Inflammatory macrophage treated with lipopolysaccharide for 1 hour (primary cell): ENCODE measurements at places on chromosomes 1 and 21.
A peak's percentile ranks its signal among the peaks of the same experiment; 100 is the strongest.

DNA sequence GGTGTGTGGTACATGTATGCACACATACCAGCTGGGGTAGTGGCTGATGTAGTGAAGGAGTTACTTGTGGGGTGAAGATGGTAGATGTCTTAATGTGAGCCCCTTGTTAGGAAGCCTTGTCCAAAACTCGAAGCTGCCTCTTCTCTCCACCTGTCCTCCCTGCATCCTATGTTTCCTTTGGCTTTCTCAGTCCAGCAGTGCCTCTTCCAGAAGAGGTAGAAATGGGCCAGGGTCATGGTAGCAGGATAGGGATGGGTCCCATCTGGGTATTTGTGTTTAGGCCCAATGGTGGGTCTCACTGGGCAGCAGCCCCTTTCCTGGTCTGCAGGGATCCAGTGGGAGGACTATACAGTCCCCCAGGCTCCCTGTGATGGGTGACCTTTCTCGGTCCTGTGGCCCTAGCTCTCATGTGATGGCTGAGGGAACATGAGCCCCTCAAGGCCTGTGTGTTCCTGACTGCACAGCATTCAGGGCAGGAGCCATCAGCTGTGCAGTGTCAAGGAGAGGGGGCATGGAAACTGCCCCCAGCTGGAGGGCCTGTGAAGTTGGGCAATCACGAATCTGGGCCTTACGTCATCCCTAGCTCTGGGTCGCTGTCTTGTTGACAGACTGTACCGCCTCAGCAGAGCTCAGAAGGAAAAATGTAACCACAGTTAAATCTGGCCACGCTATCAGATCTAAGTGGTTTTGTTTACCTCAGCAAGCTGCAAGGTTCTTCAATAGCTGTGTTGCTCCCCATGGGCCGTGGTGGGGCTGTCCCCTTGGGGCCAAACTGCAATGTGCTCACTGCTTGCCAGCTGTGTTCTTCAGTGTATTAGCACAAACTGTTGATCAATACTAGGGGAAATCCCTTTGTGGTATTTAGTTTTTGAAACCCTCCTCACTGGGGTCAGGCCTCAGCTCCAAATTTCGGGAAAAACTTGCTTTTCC is 82.7 kb downstream of the NOS1AP start:
- no peak for DNase-seq

- DNase-seq = no peak
Observed at GRCh38 chr1:209266590-209267205, 316.8 kb upstream of the CAMK1G start.

DNA sequence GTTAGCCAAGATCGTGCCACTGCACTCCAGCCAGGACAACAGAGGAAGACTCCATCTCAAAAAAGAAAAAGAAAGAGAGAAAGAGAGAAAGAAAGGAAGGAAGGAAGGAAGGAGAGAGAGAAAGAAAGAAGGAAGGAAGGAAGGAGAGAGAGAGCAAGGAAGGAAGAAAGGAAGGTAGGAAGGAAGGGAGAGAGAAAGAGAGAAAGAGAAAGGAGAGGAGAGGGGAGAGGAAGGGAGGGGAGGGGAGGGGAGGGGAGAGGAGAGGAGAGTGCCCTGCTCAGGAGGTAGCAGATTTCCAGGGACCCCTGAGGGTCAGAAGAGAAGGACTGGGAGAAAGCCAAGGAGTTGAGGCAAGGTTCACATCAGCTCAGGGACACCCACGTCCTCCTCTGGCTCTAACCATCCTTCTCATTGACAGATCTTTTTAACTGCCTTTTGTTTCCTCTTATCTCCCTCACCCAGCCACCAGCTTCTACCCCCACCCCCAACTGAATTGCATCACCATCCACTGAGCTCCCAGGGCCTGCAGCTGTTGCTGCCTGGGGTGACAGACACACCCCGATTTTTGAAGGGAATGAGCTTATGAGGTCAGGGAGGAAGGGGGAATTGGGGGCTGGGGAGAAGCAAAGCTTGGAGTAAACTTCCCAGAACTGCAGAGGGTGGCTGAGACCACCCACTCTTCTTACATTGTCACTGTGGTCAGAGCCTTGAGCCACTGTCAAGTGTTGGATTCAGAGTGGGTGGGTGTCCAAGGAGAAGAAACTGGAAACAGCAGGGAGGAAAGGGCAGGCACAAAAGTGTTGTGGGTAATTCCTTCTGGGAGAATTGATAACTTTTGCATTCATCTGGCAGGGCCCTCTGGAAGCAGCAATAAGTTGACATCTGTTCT is 91.6 kb downstream of the GLUL start:
- DNase-seq = peak; percentile 86

DNA sequence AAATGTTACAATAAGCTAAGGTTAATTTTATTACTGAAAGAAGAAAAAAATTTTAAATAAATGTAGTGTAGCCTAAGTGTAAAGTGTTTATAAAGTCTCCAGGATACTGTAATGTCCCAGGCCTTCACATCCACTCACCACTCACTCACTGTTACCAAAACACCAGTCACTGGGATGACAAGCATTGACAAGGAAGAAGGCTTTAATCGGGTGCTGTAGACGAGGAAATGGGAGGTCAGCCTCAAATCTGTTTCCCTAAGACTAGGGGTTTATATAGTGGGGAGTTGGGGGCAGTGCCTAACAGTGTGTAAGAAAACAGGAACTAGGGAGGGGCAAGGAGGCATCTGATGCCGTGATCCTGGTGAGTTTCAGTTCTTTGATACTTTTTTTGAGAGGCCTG is 69.4 kb downstream of the CHRM3 start:
- no peak for DNase-seq

GRCh38 chr1:9174243-9174642 is 45.3 kb upstream of the GPR157 start:
- peak; percentile 78 for DNase-seq

- no peak for DNase-seq
Observed at GRCh38 chr1:228004331-228004855, 2.4 kb upstream of the WNT3A start.

DNA sequence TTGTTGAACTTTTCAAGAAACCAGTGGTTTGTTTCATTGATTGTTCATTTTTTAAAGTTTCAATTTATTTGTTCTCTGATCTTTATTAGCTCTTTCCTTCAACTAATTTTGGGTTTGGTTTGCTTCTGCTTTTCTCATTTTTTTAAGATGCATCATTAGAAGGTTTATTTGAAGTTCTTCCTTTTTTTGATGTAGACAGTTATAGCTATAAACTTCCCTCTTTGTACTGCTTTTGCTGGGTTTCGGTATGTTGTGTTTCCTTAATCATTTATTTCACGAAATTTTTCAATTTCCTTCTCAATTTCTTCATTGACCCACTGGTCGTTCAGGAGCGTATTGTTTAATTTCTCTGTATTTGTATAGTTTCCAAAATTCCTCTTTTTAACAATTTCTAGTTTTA is 133.3 kb upstream of the GPR52 start:
- DNase-seq = peak; percentile 3

GRCh38 chr1:184836934-184837895 is 82.6 kb upstream of the EDEM3 start:
- no peak for DNase-seq

- no peak for DNase-seq
Observed at GRCh38 chr1:44021156-44021555, 10.1 kb downstream of the SLC6A9 start.

DNA sequence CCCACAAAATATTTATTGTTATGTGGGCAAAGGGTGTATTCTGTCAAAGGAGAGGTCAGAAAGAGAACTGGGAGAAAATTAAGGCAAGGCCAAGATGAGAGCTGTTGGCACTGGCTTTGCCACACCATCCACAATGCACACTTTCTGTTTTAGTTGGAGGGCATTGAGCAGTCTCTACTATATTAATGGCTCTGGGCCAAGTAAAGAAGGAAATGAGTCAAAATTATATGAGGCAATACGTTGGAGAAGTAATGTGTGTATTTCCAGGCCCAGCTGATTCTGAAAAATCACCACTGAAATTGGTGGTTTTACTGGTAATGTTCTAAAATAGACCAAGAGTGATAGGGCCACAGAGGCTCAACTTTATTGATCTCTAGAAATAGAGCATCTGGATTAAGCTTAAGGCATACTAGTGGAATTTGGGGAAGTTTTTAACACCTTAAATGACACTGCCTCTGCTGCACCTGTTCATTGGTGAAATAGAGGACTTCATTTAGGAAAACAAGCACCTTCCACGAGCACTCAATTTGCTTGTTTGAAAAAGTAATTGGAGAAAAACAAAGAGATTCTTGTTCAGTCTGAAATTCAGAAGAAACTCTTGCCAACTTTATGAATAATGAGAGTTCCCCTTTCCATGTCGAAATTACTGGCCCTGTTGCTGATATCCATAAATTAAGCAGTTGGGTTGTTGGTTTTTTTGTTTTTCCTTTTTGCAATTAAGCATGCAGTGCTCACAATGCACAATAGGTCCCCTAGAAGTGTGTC is 424.9 kb downstream of the ADGRL2 start:
- peak; percentile 88 for DNase-seq

DNA sequence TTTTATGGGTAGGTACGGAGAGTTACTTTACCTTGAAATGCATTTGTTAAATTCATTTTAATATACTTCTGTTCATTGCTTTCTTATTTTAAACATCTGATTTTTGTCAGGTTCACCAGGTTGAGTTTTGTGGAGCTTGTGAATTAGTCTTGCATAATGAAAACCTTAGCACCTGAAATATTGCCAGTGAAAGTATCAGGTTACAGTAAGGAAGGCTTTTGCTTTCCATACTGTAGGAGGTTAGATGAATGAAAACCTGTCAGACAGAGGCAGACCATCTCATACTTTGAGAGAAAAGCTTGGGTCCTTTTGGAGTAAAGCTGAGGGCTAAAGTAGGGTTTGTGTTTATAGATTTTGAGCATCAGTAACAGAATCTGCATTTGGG is 34.7 kb downstream of the THRAP3 start:
- no peak for DNase-seq

DNA sequence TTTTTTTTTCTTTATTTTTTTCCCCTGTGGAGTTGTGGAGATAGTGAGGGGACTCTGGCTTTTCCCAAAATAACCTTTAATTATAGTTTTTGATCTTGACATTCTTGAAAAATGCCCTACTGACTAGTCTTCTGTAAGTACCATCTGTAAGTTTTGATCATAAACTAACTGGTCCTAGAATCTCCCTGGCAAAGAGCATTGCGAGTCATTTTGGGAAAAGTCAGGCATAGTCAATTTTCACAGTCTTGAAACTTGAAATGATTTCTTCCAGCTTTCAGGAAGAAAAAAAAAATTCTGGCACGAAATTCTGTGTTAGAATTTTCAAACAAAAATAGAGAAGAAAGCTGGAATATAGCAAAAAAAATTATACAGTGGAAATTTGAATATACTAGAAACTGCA is 181.2 kb upstream of the SNX7 start:
- no peak for DNase-seq

DNA sequence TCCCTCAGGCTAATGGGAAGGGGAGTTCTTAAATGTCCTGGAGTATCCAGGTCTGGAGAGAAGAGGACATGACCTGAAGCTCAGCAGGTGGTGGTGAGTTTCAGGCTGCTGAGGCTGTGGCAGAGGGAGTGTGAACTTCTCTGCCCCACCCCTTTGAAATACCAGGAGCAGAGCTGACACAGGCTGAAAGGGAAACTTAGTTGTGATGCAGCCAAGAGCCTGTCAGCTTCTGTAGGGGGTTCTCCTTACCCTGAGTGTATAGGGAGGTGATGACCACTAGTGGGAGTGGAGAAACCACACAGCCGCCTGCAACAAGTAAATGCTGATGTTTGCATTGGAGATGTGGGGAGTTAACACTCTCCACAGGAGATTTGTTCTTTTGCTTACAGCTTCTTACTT is 152.3 kb downstream of the FCRL5 start:
- DNase-seq = peak; percentile 39

- peak; percentile 77 for DNase-seq
Observed at GRCh38 chr1:207049974-207050391, 1.0 kb downstream of the YOD1 start.

DNA sequence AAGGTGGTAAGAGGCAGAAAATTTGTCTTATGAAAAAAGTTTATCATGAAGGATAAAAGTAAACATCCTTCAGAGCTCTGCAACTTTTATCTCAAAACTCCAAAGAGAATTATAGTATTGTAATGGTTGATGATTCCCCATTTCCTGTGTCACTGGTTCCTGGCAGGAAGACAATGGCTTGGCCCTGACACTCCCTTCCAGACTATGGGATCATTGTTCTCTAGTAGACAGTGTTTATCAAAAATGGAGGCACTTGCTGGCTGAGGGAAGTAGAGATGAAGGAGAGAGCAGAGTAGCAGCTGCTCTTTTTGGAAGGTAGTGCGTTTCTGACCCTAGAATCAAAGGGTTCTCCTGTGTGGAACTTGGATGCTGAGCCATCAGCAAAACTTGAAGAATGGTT is 145.9 kb upstream of the ATP1B1 start:
- no peak for DNase-seq

DNA sequence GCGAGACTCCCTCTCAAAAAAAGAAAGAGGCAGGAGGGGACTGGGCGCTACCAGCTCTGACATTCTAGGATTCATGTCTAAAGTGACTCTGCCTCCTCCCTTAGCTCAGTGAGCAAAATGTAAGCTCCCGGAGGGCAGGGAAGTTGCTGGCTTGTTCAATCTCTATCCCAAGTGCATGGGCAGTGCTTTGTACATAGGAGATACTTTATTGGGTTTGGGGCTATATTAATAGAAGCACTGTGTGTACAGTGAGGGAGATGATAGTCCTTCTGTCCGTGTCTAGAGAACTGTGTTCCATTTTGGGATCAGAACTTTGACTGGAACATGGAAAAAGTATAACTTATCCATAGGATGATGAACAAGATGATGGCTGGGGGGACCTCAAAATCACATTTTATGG is 16.7 kb upstream of the LUZP1 start:
- DNase-seq = no peak

GRCh38 chr1:96863449-96863848 is 141.9 kb downstream of the PTBP2 start:
- DNase-seq = no peak

GRCh38 chr21:19350286-19350685 is 946.7 kb upstream of the TMPRSS15 start:
- DNase-seq = no peak

DNA sequence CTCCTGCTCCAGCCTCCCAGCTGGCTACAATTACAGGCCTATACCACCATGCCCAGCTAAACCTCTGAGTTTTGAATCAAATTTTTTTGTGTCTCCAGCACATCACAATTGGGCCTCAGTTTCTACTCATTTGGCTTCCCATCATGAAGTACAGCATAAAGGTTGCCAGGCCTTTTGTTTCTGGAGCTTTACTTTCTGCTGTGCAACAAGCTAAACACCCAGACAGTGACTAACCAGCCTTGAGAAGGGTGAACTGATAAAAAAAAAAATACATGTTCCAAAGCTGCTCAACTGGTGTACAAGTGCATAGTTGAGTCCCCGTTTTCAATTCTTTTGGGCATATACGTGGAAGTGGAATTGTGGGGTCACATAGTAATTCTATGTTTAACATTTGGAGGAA is 25.1 kb downstream of the TIAM1 start:
- no peak for DNase-seq
